ENCODE measurements at places on chromosomes 4 and X.

GRCh38 chrX:2689773-2690666 lies 1.1 kb upstream of the CD99 start:
- DNase-seq: no peak

DNA sequence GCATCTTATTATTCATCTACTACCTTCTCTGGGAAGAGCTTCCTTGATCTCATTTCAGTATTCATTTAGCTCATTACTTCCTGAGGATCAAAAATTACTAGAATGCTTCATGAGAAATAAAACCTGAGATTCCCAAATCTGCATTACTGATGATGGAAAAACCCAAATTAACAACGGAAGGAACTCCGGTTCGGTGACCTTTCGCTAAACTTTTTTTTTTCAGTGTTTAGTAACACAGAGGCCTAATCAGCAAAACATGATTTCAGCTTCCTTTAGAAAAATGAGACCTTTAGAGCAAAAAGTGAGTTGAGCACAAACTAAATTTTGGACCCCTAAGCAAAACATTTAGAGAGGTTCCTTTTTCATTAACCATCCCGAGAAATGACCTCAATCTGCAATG lies 229.2 kb downstream of the MAML3 start:
- no peak for DNase-seq

GRCh38 chr4:127810551-127810950 lies 28.4 kb downstream of the HSPA4L start:
- no peak for DNase-seq

- no peak for DNase-seq
These were observed 18.0 kb upstream of the MND1 start for GRCh38 chr4:153326513-153326912.

GRCh38 chrX:103453655-103454054 lies 65.6 kb downstream of the RAB40A start:
- no peak for DNase-seq

DNA sequence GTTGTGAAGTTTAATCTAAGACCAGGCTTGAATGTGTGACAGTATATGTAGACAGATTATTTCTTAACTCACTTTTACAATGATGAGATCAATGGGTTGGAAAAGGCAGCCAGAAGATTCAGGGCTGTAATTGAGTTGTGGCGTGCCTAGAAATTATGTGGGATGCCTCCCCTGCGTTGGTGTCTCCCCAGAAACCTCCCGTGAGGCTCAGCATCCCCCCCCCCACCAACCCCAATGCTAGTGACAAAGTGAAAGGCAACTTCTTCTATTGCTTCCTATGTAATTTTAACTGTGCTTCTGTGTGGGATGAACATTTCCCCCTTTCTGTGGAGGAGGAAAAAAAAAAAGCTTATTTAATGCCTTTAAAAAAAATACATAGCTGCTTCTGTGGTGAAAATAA lies 297.9 kb downstream of the ARHGAP10 start:
- DNase-seq: no peak

GRCh38 chr4:41431276-41431675 lies 106.7 kb upstream of the LIMCH1 start:
- DNase-seq: no peak

GRCh38 chr4:19030048-19030447 lies 1008.5 kb upstream of the LCORL start:
- no peak for DNase-seq

GRCh38 chr4:53734584-53735353 lies 143.5 kb upstream of the LNX1 start:
- no peak for DNase-seq

DNA sequence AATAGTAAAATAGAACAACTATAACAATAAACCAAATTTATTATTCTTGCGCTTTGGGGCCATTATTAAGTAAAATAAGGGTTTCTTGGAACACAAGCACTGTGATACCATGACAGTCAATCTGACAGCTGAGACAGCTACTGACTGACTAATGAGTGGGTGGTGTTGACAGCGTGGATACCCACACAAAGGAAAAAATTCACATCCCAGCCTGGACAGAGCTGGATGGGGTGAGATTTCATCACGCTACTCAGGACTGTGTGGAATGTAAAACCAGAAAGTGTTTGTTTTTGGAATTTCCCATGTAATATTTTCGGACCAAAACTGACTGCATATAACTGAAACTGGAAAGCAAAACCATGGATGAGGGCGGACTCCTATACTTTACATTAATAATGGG lies 48.8 kb downstream of the IGFBP7 start:
- no peak for DNase-seq

DNA sequence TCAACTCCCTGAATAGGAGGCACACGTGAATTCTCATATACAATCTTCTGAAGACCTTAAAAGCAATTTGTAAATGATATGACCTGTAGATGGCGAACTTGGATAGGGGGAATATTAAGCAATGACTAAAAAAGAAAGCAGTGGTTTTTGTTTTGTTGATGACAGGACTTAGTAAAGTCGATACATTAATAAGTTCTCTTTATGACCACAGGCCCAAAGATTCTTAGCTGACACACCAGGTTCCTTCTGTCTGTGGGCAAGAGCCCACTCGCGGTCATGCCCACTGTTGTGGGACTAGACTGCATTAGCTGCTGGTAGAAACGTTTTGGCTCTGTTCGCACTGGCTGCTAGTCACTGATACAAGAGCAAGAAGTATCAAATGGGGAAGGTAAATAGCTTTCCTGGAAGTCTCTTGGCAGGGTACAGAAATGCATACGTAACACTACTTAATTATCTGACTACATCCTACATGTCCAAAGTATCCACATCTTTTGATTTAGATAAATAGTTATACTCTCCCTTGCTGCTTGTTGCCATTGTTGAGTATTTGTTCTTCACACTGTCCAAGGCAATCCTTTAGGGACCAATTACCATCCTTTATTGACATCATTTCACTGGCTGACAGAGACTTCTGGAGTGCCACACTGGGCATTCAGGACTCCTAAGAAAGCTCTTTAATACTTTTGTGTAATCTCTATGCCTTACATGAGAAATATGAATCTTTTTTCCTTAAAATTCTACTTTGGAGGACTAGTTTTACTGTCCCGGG lies 31.0 kb downstream of the ALPK1 start:
- DNase-seq: peak; percentile 20

- peak; percentile 65 for DNase-seq
These were observed 4.4 kb downstream of the GPRIN3 start for GRCh38 chr4:89303177-89303576.

- no peak for DNase-seq
These were observed 133.9 kb downstream of the CORIN start for GRCh38 chr4:47703956-47704355.

GRCh38 chr4:7815562-7815961 lies 124.1 kb downstream of the AFAP1 start:
- no peak for DNase-seq

DNA sequence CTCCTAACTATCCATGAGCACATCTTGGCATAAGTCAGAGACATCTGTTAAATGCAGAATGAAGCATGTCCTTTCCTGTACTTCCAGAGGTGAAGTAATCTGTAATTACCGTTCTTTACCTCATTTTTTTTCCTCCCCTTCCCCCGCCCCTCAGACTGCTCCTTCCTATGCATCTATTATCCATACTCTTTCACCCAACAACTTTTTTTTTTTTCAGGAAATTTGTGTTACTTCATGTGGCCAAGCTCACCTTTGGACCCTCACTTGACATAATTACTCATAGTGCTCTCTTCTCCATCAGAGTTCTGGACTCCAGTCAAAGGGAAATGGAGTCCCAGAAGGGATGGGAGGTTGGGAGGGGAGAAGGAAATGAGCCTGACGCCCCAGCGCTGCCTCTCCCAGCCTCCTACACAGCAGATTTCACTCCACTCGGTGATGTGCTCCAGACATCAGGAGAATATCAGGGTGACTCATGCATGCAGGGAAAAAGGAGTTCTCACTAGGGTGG lies 568.8 kb downstream of the STIM2 start:
- DNase-seq: no peak

DNA sequence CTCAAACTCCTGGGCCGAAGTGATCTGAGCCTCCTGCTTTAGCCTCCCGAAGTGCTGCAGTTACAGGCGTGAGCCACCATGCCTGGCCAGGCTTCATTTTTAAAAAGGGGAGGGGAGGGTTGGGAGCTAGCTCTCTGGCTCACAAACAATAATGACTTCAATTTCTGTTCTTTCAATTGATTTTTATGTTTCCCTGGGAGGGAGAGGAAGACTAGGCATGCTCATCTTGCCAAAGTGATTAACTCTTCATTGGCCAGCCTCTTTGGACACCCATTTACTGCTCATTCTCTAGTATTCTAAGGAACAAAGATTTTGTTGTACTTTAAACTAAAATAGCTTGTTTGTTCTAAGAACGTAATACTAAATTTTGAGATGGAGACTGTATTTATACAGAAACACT lies 43.4 kb upstream of the TRIM2 start:
- DNase-seq: no peak

DNA sequence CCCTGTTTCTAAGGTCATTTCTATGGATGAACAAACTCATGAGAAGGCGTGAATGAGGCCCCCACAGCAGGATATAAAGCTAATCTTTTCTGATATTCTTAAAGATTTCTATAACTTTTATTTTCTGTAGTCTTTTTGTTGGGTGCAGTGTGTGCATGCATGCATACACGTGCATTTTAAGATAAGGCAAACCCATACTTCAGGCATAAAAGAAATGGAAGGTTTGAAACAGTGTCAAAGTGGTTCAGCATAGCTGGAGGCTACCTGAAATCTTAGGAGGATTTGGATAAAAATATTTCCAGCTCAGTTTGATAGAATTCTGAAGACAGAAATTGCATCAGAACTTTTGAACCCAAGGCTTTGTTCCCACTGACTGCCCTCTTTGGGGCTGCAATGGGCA lies 119.7 kb downstream of the PDHA2 start:
- DNase-seq: no peak

GRCh38 chr4:176538217-176538925 lies 218.6 kb downstream of the SPCS3 start:
- DNase-seq: no peak

DNA sequence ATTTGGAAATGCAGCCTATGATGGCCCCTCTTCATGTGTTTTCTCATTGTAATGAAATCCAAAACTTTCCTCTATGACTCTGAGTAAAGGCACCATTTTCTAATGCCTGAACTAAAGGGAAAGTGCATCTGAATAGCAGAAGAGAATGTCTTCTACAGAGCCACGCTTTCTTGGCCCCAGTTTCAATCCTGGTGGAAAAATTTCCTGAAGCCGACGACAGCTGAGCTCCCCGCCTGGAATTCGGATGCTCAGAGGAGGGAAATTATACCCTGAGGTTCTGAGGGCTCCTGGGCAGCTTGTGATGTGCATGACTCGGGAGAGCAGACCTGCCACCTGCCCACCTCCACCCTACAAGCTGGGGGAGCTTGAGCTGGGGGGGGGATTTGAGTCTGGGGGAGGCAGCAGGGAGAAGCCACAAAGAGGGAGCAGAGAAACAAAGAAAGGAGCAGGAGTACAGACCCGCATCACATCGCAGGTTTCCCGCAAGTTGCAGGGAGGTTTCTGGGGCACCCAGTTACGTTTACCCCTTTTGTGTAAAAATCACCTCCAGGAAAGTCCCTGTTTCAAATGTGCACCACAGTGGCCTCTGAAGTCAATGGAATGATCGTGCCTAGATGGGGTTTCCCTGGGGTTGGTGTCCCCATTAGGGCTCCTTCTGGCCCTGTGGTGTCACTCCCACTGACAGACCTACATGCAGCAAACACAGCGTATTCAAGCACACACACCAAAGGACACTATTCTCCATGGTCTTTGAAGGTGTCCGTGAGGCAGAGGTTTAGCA lies 145.6 kb upstream of the RBPJ start:
- DNase-seq: no peak
